ENCODE measurements at places on chromosomes 6 and 20. TPM values are rescaled to one million over a fixed set of nuclear protein-coding genes. Genes with fewer than 3 reads are reported as not detected.

Gene OPRM1
- total RNA-seq = not detected

Gene HEY2
- total RNA-seq = not detected

Gene KIF13A
- 52.2 TPM for total RNA-seq

- no peak for DNase-seq
Measured at GRCh38 chr6:50819466-50819903, 814 bp downstream of the TFAP2B start.

GRCh38 chr6:51495610-51496396 lies 591.6 kb downstream of the PKHD1 start:
- no peak for DNase-seq

- DNase-seq = no peak
Measured at GRCh38 chr20:21562656-21563055, 48.8 kb upstream of the NKX2-2 start.

GRCh38 chr6:7912024-7912423 lies 1.4 kb upstream of the TXNDC5 start:
- no peak for DNase-seq

DNA sequence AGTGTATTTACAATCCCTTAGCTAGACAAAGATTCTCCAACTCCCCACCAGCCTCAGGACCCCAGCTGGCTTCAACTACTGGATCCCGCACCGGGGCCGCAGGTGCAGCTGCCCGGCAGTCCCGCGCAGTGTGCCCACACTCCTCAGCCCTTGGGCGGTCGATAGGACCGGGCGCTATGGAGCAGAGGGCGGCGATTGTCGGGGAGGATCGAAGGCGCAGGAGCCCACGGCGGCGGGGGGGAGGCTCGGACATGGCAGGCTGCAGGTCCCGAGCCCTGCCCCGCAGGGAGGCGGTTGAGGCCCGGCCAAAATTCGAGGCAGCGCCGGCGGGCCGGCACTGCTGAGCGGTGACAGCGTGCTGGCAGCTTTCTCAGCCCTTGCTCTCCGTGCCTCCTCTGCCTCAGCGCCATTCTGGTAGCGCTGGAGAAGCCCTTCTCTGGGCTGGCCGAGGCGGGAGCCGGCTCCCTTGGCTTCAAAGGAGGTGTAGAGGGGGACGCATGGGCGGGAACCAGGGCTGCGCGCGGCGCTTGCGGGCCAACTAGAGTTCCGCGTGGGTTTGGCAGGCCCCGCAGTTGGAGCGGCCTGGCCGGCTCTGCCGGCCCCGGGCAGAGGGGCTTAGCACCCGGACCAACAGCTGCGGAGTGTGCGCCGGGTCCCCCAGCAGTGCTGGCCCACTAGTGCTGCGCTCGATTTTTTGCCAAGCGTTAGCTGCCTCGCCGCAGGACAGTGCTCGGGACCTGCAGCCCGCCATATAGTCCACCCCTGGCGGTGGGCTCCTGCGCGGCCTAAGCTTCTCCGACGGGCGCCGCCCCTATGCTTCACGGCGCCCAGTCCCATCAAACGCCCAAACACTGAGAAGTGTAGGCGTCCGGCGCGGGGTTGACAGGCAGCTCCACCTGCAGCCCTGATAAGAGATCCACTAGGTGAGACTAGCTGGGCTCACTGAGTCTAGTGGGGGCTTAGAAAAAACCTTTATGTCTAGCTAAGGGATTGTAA lies 32.4 kb upstream of the KIF13A start:
- no peak for DNase-seq

GRCh38 chr20:45765307-45765875 lies 26.3 kb downstream of the WFDC3 start:
- DNase-seq = no peak

Gene FLOT1
- total RNA-seq = 234 TPM

- no peak for DNase-seq
Measured at GRCh38 chr6:15341311-15342001, 95.6 kb downstream of the JARID2 start.

DNA sequence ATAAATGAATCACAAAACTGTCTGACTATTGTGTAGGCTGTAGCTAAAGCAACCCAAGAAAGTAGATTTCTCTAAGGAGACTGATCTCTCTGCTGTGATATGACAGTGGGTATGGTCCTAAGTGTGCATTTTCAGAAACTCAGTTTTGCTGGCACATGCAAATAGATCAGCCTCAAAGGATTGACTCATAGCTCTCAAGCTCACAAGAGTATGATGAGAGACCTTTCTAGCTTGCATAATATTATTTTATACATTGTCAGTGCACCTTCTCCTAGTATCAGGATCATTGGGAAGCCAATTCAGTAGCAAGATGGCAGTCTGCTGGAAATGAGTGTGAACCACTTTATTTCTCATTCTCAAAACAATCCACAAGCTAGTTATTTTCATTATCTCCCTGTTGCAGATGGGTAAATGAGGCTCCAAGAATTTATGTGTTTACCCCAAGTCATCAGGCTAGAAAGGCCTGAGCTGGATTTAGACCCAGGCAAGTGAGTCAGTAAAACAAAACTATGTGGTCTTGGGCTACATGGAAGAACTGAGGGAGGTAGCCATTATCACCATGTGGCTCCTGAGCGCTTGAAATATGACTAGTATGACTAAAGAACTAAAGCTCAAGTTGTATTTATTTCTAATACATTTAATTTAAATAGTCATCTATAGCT lies 27.9 kb upstream of the PLCB4 start:
- no peak for DNase-seq

DNA sequence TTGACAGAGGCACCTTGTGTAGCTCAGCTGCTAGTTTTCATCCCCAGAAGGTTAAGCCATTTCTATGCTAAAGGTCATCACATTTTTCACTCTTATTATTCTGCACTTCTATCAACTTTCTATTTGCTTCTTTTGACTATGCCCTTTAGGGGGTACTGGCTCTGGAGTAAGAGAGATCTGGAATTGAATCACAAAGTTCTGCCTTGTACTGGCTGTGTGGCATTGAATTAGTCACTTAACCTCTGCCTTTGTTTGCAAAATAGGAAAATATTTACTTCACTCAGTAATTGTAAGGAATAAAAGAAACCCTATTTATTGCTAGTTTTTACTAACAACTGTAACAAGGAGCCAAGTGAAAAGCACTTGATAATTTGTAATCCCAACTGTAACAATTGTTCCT lies 56.8 kb upstream of the MTRF1L start:
- DNase-seq = no peak

Gene CALHM4
- not detected for total RNA-seq

DNA sequence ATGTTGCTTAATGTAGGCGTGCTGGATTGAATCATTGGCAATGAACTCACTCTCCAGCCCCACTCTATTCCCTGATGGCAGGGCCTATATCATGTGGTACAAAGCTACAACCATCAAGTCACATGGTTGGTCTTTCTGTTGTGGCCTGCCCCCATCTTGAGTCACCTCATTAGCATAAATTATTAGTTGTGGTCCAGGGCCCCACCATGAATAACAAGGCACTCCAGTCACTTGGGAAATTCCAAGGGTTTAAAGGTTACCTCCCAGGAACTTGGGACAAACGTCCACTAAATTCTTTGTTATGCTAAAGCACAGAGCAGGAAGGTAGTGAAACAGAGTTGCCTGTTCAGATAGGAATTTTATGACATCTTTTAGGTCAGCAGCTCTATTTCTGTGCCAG lies 193.7 kb downstream of the SLC35F1 start:
- no peak for DNase-seq

Gene METTL24
- total RNA-seq = not detected

DNA sequence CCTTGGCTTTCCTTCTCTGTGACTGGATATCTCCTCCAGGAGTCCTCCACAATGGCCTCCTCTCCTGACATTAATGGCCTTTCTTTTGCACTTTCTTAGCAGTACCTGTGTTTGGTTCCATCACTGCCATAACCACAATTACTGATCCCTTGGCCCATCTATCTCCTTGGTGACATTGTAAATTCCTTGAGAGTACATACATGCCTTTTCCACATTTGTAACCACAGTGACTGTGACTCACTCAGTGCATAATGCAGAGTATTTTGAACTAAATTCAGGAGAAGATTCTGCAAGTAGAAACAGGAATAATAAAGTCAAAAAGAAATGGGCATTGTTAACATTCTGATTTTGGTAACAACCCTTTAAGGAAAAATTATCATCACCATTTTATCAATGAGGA lies 197.2 kb upstream of the SOX4 start:
- DNase-seq = no peak

DNA sequence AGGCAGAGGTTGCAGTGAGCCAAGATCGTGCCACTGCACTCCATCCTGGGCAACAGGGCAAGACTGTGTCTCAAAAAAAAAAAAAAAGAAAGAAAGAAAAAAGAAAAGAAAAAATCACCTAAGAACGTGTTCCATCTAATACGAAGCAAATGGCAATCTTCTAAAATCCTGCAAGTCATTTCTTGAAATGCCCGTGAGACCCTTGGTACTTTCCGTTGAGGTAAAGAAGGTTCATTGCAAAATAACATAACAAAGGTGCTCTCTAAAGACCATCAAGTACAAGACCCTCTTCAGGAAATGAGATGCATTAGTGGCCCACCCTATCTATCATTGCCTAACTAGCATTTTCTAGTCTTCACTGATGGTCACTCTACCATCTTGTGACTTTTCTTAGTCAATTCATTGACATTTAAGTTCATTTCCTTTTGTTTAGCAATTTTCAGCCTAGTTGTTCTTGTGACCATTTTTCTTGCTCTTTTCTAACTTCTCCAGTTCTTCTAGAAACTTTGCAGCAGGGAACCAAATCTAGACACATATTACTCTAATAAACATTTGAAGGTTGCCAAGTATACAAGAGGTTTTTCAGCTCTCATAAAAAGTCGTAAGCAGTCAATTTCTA lies 14.0 kb downstream of the MBOAT1 start:
- DNase-seq = no peak

Gene SNAP91
- not detected for total RNA-seq

- peak; percentile 64 for DNase-seq
Measured at GRCh38 chr6:105179244-105180065, at the start of gene POPDC3. Gene POPDC3, minus strand, starts transcription at chr6:105180014. Its CDS starts 18,105 bp downstream, at chr6:105161909.

GRCh38 chr6:168828035-168828434 lies 387.1 kb downstream of the SMOC2 start:
- no peak for DNase-seq

Gene CCN6
- total RNA-seq = not detected

DNA sequence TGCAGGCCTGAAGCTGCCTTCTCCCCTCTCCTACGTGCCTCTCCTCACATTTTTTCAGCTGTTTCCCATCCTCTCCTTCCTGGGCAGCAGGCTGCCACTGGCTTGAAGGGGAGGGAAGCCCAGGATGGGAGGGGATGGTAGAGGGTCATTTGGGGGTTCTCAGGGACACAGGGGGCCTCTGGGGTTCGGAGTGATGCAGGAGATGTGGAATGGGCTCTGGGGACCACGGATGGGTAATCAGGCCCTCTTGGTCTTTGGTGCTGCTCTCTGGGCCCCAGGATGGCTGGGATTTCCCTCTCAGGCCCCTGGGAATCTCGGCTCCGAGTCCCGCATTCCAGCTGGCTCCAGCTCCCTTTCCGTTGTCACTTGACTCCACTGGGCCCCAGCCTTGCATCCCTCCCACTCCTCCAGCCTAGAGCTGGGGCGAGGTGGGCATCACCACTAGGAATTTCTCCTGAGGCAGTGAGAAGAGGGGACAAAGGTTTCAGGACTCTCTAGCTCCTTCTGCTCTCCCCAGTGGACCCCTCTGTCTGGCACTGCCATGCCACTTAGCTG lies 2.0 kb upstream of the DDR1 start:
- no peak for DNase-seq

DNA sequence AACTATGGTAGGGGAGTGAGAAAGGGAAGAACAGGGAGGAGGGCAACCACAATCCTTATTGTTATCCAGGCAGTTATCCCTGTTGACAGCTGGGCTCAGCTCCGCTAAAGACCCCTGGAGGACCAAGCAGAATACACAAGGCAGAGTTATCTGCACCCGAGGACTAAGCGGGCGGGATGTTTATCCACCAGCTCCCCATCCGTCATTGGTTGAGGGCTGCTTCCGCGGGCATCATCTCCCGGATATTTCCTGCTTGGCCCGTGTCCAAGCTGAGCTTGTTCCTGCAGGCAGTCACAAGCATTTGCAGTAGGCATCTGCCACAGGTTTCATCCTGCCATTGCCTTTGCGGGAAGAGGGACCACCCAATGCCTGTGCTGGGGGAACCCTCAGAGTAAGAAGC lies 102.1 kb downstream of the DLGAP4 start:
- DNase-seq = peak; percentile 16

- DNase-seq = no peak
Measured at GRCh38 chr6:39173270-39173669, 56.0 kb downstream of the KCNK5 start.

Gene FABP7
- not detected for total RNA-seq

Gene HLA-DOB
- total RNA-seq = 4.3 TPM

- no peak for DNase-seq
Measured at GRCh38 chr20:11970243-11970836, 52.6 kb downstream of the BTBD3 start.

DNA sequence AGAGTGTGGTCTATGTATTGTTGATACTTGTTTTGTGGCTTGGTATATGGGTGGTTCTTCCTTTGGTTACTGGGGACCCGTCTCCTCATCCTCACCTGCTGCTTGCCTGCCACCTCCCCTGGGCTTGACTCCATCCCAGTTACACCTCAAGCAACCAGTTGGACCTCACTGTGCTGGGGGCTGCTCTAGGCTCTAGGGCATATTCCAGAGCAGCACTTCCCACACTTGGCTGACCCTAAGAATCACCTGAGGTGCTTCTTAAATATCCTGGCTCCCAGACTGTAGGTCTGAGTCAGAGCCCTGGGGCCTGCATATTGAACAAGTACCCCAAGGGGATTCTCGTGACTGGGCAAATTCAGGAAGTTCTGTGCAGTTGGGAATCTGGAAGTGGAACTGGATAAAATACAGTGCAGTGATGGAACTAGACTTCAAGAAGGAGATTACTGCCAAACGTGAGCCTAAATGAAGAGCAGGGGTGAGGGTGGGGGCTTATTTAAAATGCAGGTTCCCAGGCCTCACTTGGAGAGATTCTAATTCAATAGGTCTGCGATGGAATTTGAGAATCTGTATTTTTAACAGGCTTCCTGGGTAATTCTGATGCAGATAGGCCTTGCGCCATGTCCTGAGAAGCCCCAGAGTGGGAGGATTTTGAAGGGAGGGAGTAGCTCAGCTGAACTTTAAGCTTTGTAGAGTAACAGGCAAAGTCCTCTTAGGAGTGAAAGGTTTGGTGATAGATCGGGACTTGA lies 7.6 kb downstream of the SPATS1 start:
- no peak for DNase-seq

GRCh38 chr6:140824595-140824994 lies 1308.1 kb upstream of the GJE1 start:
- DNase-seq = no peak

Gene NKAIN2
- total RNA-seq = not detected

Measured in PC-9 (cell line).